A549 treated with ZK216348 at 1 μM for 4 hours (cell line): ENCODE measurements at places on chromosomes 11 and 22. TPM values are rescaled to one million over a fixed set of nuclear protein-coding genes. Genes with fewer than 3 reads are reported as not detected.

Gene EXPH5
- 0.03 to 0.06 TPM (median 0.04 TPM) in 4 of 5 replicates, not detected in the other for total RNA-seq

Gene RFPL2
- total RNA-seq: 0.18 TPM in 1 of 5 replicates, not detected in the others

Gene TEX54
- total RNA-seq: not detected in 5 replicates

Gene C11orf87
- total RNA-seq: not detected in 5 replicates

Gene MUC5AC
- total RNA-seq: 0.79 to 3.9 TPM (median 2.7 TPM) in 5 replicates

Gene BDNF
- 6.7 to 10.1 TPM (median 8.4 TPM) in 5 replicates for total RNA-seq

Gene INPP5J
- total RNA-seq: 0.50 to 0.66 TPM (median 0.57 TPM) in 4 of 5 replicates, not detected in the other

Gene BLID
- total RNA-seq: not detected in 5 replicates

Gene IGSF22
- total RNA-seq: not detected in 5 replicates

Gene HIC2
- total RNA-seq: 1.9 to 3.2 TPM (median 2.9 TPM) in 5 replicates

Gene FGF3
- total RNA-seq: not detected in 5 replicates

Gene IL18
- total RNA-seq: 74.9 to 108 TPM (median 92.3 TPM) in 5 replicates

Gene GAL3ST3
- total RNA-seq: not detected in 5 replicates

Gene APOBEC3H
- 0.20 to 1.2 TPM (median 0.49 TPM) in 3 of 5 replicates, not detected in the others for total RNA-seq

Gene TRIM51
- total RNA-seq: not detected in 5 replicates

Gene PIWIL4
- 0.17 to 0.78 TPM (median 0.30 TPM) in 5 replicates for total RNA-seq

Gene OR8B3
- total RNA-seq: not detected in 5 replicates

Gene RDX
- 111 to 152 TPM (median 150 TPM) in 5 replicates for total RNA-seq

Gene PRG3
- total RNA-seq: not detected in 5 replicates

Gene PDGFD
- 5.7 to 8.9 TPM (median 7.5 TPM) in 5 replicates for total RNA-seq

Gene HEPHL1
- total RNA-seq: not detected in 5 replicates

Gene OR4P4
- total RNA-seq: not detected in 5 replicates

Gene KCNK4
- 0.12 to 0.21 TPM (median 0.20 TPM) in 3 of 5 replicates, not detected in the others for total RNA-seq

Gene ALKBH3
- 23.9 to 30.4 TPM (median 26.6 TPM) in 5 replicates for total RNA-seq

Gene OR56A3
- not detected in 5 replicates for total RNA-seq

Gene NPAS4
- not detected in 5 replicates for total RNA-seq

Gene EHF
- total RNA-seq: 0.36 to 1.3 TPM (median 0.95 TPM) in 5 replicates

Gene SERPING1
- total RNA-seq: 0.21 to 0.85 TPM (median 0.42 TPM) in 5 replicates

Gene TP53AIP1
- 0.15 TPM in 1 of 5 replicates, not detected in the others for total RNA-seq

Gene TEX12
- total RNA-seq: not detected in 5 replicates

Gene AGBL2
- 0.81 to 2.4 TPM (median 1.7 TPM) in 5 replicates for total RNA-seq

Gene LRRC10B
- total RNA-seq: 0.09 to 0.24 TPM (median 0.12 TPM) in 4 of 5 replicates, not detected in the other

Gene MS4A1
- total RNA-seq: not detected in 5 replicates

Gene CD44
- total RNA-seq: 627 to 758 TPM (median 662 TPM) in 5 replicates

Gene ILK
- 94.5 to 126 TPM (median 120 TPM) in 5 replicates for total RNA-seq

Gene OR5A1
- not detected in 5 replicates for total RNA-seq

Gene OR6T1
- total RNA-seq: not detected in 5 replicates

Gene TRIM48
- total RNA-seq: not detected in 5 replicates

Gene MTCH2
- total RNA-seq: 118 to 149 TPM (median 137 TPM) in 5 replicates

Gene MS4A4A
- total RNA-seq: not detected in 5 replicates

Gene OR51B5
- total RNA-seq: 0.47 TPM in 1 of 5 replicates, not detected in the others

Gene OR5F1
- total RNA-seq: not detected in 5 replicates

Gene LSP1
- total RNA-seq: 1.2 to 2.7 TPM (median 1.8 TPM) in 5 replicates

Gene RAB38
- 0.73 to 1.7 TPM (median 1.0 TPM) in 5 replicates for total RNA-seq

Gene MS4A2
- not detected in 5 replicates for total RNA-seq

Gene GAL3ST1
- 5.1 to 9.7 TPM (median 8.5 TPM) in 5 replicates for total RNA-seq

Gene STX3
- total RNA-seq: 20.6 to 31.4 TPM (median 24.5 TPM) in 5 replicates

Gene UCP3
- 0.97 to 2.8 TPM (median 1.3 TPM) in 5 replicates for total RNA-seq

Gene GRM5
- total RNA-seq: not detected in 5 replicates
